Airway epithelial cell (primary cell): ENCODE measurements at places on chromosomes 16 and 17. TPM values are rescaled to one million over a fixed set of nuclear protein-coding genes. Genes with fewer than 3 reads are reported as not detected.

Gene ABCA9
- under 0.01 TPM in 1 of 2 replicates, not detected in the other for total RNA-seq

Gene SRL
- total RNA-seq = not detected in 2 replicates

Gene SULT1A1
- total RNA-seq = 6.8 and 12.6 TPM in 2 replicates

Gene ENPP7
- not detected in 2 replicates for total RNA-seq

Gene GRAPL
- not detected in 2 replicates for total RNA-seq

Gene ITGA2B
- total RNA-seq = 0.07 TPM in 1 of 2 replicates, not detected in the other

Gene SLC16A11
- total RNA-seq = 0.35 TPM in 1 of 2 replicates, not detected in the other

Gene SLC16A5
- total RNA-seq = 8.5 and 13.2 TPM in 2 replicates

Gene RDM1
- 3.1 and 4.6 TPM in 2 replicates for total RNA-seq

Gene TLE7
- total RNA-seq = 0.14 TPM in 1 of 2 replicates, not detected in the other

Gene ODAD4
- total RNA-seq = 0.21 TPM in 1 of 2 replicates, not detected in the other

Gene TPPP3
- 0.19 TPM in 1 of 2 replicates, not detected in the other for total RNA-seq

Gene KRT16
- total RNA-seq = 4,917 and 6,689 TPM in 2 replicates

Gene BTBD17
- total RNA-seq = not detected in 2 replicates

Gene EFCAB5
- 0.07 TPM in 1 of 2 replicates, not detected in the other for total RNA-seq

Gene NTN1
- total RNA-seq = 1.7 and 1.8 TPM in 2 replicates

Gene ARL5C
- total RNA-seq = not detected in 2 replicates

Gene RFFL
- total RNA-seq = 18.5 and 36.1 TPM in 2 replicates

Gene KRT25
- not detected in 2 replicates for total RNA-seq

Gene KRT13
- total RNA-seq = 591 and 752 TPM in 2 replicates

Gene RNF112
- not detected in 2 replicates for total RNA-seq

Gene PPP1R27
- not detected in 2 replicates for total RNA-seq

Gene SLC38A8
- total RNA-seq = not detected in 2 replicates

Gene SLC13A2
- not detected in 2 replicates for total RNA-seq

Gene SGSH
- total RNA-seq = 5.4 and 10.0 TPM in 2 replicates

Gene RPL13
- total RNA-seq = 6,182 and 10,475 TPM in 2 replicates

Gene DRC3
- 0.21 TPM in 1 of 2 replicates, not detected in the other for total RNA-seq

Gene GGA3
- 14.4 and 21.2 TPM in 2 replicates for total RNA-seq

Gene TMEM238L
- not detected in 2 replicates for total RNA-seq

Gene PIEZO1
- total RNA-seq = 192 and 206 TPM in 2 replicates

Gene GAS7
- total RNA-seq = 1.1 and 5.5 TPM in 2 replicates

Gene DHRS11
- 15.2 and 18.3 TPM in 2 replicates for total RNA-seq

Gene ITGB4
- 757 and 873 TPM in 2 replicates for total RNA-seq

Gene CCR7
- not detected in 2 replicates for total RNA-seq

Gene KRTAP4-2
- not detected in 2 replicates for total RNA-seq

Gene RUSF1
- total RNA-seq = 22.8 and 33.1 TPM in 2 replicates

Gene TVP23B
- total RNA-seq = 42.7 and 44.2 TPM in 2 replicates

Gene KAT7
- 26.2 and 38.5 TPM in 2 replicates for total RNA-seq

Gene RCVRN
- not detected in 2 replicates for total RNA-seq

Gene CHST5
- not detected in 2 replicates for total RNA-seq
